OCI-LY7 (cell line): ENCODE measurements at places on chromosomes 4 and X.
A peak's percentile ranks its signal among the peaks of the same experiment; 100 is the strongest.

- DNase-seq = no peak
Measured at GRCh38 chrX:3271834-3272186, 74.6 kb downstream of the MXRA5 start.

DNA sequence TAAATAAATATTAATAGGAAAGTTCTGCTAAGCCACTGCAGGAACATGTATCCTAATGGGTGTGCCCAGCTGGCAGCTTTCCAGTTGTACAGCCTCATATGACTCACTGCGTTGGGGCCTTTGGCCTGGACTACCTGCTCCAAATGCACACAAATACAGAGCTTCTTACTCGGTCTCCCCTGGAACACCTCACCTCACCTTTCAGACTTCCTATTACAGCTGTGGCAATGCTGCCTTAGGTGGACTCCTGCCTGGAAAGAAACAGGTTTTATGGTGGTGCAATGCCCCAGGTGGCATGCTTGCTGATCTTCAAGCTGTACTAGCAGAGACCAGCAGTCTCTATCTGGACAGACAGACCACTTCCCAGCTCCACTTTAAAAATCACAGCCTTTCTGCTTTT, 85.7 kb upstream of the EXOC1L start:
- no peak for DNase-seq

DNA sequence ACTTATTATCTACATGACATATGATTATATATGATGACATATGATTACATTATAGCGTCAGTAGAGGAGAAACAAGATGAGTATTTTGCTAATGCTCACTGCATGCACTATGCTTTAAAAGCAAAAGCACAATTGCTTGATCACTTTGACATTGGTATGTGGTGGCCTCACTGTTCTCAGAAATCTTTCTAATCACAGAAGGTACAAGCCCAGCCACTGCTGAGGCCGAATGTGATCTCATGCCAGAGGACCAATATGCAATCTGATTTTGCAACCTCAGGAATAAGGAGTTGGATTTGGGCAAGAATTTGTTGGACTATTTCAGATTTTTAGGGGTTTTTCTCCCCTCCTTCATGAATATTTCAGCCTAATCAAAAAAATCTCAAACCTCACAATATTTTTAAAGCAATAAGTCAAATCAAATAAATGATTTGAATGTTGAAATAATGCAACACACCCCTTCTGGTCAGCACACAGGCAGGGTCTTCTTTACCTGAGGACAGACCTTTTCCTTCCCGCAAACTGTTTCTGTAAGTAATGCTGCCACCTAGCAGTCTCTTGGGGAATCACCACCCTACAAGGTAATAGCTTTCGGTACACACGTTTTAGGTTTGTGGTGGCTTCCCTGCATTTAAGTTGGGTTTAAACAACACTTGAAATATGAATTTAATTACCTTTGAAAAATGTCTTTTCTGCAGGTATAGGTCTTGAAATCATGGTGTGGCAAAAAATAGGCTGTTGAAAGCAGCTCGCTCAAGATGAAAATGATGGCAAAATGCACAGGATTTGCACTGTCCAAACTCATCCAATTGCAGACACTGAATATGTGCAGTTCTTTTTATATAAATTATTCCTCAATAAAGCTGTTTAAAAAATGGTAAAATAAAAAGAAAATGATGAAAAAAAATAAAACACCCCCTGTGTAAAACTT, 4.8 kb upstream of the CXCL13 start:
- DNase-seq = peak; percentile 59

GRCh38 chrX:73289039-73289438, 74.4 kb upstream of the NAP1L2 start:
- no peak for DNase-seq

DNA sequence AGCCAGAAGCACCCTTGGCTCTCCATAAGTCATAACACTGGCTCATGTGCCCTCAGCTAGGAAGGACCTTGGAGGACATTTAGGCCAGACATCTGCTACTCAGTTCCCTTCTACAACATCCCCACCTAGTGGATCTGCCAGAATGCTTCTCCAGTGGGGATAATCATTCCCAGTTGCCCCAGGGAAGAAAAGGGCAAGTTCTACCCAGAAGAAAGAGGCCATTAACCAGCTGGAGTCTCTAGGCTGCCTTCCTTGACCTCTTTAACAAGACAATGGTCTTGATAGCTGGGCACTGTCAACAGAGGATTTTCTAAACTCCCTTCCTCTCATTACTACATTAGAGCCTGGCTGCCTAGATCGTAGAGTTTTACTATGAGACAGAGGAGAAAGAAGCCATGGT, 42.0 kb downstream of the LGI2 start:
- DNase-seq = no peak

DNA sequence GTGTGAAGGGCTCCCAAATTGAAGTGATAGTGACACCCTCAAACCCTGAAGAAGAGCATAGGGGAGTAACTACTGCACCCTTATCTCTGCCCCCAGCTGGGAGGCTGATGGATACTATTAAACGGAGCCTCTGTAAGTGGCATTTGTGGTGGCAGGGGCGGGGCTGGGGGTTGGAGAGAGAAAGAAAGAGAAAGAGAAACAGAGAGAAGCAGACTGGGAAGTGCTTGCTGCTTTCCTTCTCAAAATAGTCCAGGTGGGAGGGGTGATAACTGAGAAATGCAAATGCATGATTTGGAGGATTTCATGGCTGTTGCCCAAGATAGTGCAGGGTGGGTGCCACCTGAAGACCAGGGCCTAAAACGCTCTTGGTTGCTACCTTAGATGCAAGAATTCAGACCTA, 253.5 kb upstream of the GATB start:
- no peak for DNase-seq

- DNase-seq = no peak
Measured at GRCh38 chr4:3481113-3481531, 18.0 kb downstream of the DOK7 start.

DNA sequence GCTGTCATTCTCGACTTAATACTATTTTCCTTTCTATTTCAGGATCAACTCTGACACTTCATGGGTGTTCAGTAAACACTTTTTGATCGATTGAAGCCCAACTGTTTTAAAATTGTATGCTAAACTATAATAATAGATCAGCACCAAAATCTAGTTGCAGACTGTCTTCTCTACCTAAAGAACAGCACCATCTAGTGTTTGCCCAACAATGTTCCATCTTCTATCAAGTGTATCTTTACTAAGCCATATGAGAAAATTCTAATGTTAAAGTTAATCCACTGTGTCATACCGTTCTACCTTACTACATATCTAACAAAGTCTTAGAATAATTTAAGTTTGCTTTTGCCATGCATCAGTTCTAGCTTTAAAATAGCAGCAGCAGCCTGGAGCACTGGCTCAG, 113.0 kb upstream of the PRDX4 start:
- DNase-seq = peak; percentile 9

GRCh38 chr4:168917138-168917779, 92.8 kb downstream of the CBR4 start:
- peak; percentile 27 for DNase-seq

- no peak for DNase-seq
Measured at GRCh38 chrX:112774651-112775293, 65.9 kb downstream of the AMOT start.

GRCh38 chr4:173231916-173232315, 63.3 kb downstream of the GALNT7 start:
- no peak for DNase-seq

- no peak for DNase-seq
Measured at GRCh38 chr4:187732524-187732923, 263.0 kb upstream of the ZFP42 start.

GRCh38 chr4:185219551-185220344, 10.3 kb downstream of the SNX25 start:
- peak; percentile 65 for DNase-seq

DNA sequence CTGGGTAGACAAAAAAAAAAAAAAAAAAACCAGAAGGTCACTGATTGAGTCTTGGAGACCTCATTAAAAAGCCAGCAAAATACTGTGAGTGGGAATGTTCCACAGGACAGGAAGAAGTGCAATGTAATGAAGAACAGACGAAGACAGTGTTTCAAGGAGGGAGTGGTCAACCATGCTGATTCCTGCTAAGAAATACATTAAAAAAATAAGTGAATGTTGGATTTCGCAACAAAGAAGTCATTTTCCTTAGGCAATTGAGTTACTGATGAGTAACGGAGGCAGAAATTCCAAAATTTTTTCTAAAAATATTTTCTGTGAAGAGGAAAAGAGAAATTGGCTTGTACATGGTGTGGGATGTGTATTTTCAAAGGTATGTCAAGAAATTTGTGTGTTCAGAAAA, 94.3 kb upstream of the FAM47B start:
- DNase-seq = no peak

GRCh38 chr4:163612762-163613161, 118.3 kb downstream of the TMA16 start:
- no peak for DNase-seq

- DNase-seq = peak; percentile 43
Measured at GRCh38 chr4:37452952-37453280, 208.4 kb downstream of the NWD2 start.

- DNase-seq = peak; percentile 77
Measured at GRCh38 chrX:109485470-109486340, 3.8 kb upstream of the GUCY2F start.
